AG09309 (cell line): ENCODE measurements at places on chromosomes 13 and 19.

GRCh38 chr13:105572401-105572800 lies 963.1 kb downstream of the EFNB2 start:
- DNase-seq, result no peak

DNA sequence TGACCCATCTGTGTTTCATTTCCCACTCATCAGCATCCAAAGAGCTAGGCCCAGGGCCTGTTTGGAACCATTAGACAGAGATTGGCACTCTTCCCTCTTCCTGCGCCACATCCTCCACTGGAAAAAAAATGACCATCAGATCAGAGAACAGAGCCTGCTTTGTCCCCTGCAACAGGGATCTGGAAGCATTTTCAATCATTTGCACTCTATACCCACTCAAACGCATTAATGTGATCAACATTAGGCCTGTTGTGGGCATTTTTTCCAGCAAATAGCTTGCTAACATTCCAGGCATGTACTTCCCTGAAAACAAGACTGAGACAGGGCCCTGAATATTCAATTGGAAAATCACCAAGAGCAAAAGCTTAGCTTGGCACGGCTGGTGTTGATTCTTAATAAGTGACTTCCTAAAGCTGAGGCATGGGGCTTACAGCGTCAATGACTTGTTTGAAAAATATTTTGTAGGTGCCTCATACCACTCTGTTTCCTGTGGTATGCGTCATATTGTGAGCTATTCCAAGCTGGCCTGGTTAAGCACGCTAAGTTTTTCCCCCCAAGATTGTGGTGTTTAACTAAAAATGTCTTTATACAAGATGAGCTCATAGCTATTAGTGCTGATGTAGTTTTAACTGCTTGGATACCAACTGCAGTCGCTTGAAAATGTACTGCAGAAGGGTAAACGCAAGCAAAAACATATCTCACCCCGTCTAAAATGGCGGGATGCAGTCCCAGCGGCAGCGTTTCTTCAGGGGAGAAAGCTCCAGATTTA lies 404.4 kb downstream of the SPRY2 start:
- peak; percentile 100 for DNase-seq

DNA sequence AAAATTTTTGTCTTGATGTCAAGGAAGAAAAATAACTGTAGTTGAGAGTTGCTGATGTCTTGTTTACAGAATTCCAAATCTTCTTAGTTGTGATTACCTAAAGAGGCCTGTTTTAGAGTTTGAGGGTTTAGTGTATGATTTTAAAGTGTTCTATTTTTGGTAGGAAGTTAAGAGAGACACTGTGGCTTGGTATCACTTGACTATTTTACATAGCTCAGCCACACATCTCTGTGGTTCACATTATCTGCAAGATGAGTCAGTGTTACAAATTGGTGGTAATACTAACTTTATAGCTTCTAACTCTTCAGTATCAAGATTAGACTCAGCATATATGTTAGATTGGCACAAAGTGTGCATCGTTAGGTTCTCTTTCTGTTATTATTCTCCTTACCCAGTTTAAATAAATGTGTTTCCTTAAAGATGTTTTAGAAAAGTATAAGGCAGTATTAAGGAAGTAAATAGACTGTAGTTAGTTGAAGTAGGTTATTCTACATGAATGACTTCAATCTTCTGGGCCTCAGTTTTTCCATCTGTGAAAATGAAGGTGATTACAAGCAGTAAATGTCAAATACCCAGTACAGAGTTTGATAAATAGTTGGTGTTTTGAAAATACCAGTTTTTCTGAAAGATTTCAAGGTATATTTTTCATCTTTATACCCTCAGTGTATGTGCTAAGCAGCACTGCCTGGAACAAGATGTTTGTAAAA lies 33.4 kb downstream of the COG6 start:
- no peak for DNase-seq

GRCh38 chr13:112961457-112962369 lies 7.3 kb upstream of the MCF2L start:
- DNase-seq, result no peak

DNA sequence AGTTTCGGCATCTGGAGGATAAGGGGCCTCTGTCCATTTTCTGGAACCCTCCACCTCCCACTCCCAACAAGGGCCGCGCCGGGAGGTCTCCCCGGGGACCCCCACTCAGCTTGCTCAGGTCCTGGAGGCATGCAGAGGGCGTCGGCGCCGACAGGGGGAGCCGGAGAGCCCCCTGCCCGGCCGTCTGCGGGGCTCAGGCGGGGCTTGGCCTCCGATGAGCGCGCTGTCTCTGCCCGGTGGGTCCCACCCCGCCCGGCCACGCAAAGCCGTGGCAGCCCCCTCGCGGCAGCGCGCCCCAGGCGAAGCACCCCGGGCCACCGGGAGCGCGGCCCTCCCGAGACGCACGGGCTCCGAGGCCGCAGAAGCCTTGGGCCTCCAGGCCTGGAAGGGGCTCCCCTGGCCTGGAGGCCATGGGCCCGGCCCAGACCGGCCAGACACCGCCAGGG lies 149.7 kb upstream of the ZNF536 start:
- DNase-seq, result no peak

DNA sequence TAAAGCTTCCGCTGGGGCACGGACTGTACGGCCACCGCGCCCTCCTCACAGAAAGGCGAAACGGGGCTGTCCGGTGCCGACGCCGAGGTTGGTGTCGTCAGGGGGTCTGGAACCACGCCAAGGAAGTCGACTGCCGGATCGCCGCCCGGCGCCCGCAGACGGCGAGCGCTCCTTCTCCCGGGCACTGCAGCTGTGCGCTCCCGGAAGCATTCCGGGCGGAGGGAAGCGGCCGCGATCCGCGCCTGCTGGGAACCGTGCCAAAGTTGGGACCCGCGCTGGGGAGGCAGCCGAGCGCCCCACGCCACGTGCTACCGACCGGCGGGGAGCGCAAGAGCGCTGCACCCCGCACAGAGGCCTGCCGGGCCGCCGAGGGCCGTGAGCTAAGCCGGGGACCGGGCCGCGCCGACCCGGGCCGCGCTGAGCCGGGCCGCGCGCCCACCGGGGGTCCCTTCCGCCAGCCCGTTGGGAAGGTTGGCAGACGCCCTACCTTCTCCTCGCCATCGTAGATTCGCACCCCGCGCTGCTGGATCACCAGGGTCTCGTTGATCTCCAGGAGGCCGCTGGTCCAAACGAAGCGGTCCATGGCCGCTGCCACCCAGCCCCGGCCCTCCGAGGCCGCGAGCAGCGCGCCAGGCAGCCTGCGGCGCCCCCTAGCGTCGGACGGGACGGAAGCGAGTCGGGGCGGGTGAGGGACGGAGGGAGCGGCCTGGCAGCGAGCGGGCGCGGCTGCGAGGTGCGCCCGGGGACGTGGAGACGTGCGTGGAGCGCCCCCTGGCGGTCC lies at the start of gene VPS36:
Gene VPS36 (minus strand): TSS at position 623 of the 781 bp plus-strand sequence. CDS start 40 bp downstream, at position 583.
- peak; percentile 57 for DNase-seq

- DNase-seq, result no peak
These were observed 11.5 kb downstream of the POLRMT start for GRCh38 chr19:621819-622218.

DNA sequence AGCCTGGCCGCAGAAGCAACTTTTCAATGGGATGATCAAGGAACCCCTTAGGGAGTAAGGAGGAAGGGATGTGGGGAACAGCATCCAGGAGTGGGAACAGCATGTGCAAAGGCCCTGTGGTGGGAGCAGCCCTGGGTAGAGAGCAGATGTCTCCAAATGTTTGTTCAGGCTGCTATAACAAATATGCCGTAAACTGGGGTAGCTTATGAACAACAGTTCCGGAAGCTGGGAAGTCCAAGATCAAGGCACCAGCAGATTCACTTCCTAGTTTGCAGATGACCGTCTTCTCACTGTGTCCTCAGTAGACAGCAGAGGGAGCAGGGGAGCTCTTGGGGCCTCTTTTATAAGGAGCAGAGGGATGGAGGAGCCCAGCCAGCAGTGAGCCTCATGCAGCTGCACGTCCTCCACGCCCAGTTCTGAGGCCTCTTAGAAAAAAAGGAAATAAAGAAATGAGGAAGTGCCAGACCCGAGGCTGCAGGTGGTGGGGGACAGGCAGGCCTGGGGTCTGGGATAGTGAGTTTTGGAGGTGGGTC lies 4.2 kb upstream of the LRRC25 start:
- DNase-seq, result no peak

DNA sequence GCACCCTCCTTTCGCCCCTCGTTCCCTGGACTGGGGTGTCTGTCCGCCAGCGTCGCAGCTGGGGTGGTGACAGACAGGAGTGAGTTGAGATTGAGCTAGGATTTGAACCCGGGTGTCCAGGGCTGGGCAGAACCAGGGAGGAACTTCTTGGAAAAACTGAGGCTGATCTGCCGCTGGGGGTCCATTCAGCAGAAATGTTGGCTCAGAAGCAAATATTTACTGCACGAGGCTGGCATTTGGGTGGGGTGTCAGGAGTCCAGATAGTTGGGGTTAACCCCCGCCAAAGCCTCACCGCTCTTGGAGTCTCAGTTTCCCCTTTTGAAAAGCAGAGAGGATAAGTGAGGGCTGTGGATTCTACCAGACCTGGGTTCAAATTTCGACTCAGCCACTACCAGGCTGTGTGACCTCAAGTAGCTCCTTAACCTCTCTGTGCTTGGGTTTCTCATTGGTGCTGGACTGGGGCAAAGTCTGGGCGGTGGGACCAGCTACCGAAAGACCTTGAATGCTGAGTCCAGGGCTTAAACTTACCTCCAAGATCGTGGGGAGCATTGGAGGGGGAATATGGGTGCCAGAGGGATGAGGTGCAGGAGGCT lies 20.9 kb downstream of the MAST3 start:
- no peak for DNase-seq

DNA sequence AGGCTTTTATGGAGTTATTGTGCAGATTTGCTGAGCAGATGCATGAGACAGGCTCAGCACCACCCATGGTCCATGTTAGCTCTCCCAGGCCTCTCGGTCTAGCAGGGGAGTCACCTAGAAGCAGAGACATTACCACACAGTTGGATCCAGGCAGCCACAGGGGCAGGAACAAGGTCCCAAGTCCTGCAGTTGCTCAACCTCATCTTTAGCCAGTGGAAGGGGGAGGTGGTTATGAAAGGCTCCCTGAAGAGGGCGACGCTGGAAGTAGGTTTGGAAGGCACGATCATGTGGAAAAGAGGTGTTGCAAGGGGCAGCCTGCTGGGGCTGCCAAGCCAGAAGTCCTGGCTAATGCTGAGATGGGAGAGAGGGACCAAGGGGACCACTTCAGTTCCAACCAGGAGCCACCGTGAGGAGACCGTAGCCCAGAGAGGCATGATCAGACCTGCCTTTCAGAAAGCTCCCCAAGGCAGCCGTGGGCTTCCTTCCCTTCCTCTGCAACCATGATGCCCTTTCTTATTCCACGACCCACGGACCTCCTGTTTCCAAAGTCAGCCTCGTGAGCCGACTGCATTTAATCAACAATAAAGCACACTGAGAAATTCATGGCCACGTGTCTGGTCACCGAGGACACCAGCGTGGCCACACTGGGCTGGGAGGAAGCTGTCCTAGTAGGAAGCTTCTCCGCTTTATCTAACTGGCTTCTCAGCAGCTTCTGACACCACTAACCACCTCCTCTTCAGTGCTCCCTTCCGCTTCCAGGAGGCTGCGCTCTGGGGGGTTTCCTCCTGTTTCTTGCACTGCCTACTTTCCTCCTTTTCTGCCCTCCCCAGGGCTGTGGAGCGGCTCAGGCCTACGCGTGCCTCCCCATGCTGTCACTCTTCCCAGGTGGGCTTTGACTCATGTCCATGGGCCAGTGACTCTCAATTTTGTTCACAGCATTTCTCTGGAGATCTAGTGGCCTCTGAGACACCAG lies 2.6 kb downstream of the AP1M1 start:
- no peak for DNase-seq

DNA sequence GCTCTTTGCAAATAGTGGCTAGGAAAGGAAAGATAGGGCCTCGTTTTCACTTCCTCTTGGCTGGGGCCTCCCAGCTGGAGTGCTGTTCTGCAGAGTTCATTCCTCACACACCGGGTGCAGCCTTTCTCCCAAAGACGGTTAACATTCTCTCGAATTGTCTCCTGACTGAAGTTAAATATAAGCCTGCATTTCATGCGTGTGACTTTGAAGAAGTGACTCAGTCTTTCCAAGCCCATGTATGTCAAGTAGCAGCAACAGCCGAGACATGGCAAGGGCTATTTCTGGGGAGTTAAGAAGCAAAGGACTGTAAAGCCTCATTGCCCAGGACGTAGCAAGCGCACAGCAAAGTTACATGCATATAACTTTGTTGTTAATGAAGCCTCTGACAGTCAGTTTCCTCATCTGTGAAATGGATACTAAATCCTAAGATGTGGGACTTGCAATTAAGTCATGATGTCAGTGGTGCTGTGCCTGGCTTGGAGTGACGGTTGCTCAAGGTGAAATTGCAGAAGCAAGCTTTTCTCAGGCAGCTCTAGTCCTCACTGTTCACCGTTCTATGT lies 502.4 kb downstream of the MYO16 start:
- peak; percentile 10 for DNase-seq

- no peak for DNase-seq
These were observed at the start of gene VSTM1 for GRCh38 chr19:54063350-54064116. TSS of gene VSTM1 (minus strand) at chr19:54063897. CDS start at chr19:54063777, 120 bp downstream.

DNA sequence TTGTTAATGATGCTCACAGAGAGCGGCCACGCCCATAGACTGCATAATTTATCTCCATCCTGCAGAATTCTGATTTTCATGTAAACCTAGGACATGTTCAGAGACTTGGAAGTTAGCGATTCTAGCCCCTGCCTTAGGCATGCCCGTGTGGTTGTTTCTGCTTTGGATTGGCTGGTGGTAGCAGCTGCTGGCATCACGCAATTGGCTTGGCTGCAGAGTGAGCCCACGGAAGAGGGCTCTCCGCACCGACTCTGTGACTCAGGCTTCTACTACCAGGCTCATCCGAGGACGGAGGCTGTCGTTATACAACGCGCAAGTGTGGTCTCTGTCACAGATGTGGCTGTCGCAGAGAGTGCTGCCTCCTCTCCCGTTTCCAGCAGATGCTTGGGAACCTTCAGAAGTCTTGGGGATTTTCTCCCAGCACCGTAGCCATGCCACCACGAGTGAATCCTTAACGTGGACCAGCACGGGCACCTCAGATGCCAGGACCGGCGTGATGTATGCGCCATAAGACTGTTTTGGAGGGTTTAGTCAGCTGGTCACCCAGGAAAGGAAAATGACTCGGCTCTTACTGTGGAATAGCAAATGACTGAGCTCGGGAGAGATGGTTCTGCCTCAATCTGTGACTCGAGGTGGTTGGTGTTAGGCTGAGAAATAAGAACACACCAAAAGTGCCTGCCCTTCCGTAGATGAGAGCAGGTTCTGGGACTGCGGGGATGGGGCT lies 61.0 kb upstream of the F7 start:
- DNase-seq, result no peak

GRCh38 chr13:50654331-50654730 lies 189.2 kb downstream of the DLEU7 start:
- DNase-seq, result no peak

GRCh38 chr19:51431124-51431523 lies 13.7 kb upstream of the SIGLEC10 start:
- no peak for DNase-seq

GRCh38 chr13:72317346-72318109 lies 409.9 kb downstream of the MZT1 start:
- no peak for DNase-seq

GRCh38 chr19:7913652-7914051 lies 978 bp upstream of the TGFBR3L start:
- DNase-seq, result no peak

DNA sequence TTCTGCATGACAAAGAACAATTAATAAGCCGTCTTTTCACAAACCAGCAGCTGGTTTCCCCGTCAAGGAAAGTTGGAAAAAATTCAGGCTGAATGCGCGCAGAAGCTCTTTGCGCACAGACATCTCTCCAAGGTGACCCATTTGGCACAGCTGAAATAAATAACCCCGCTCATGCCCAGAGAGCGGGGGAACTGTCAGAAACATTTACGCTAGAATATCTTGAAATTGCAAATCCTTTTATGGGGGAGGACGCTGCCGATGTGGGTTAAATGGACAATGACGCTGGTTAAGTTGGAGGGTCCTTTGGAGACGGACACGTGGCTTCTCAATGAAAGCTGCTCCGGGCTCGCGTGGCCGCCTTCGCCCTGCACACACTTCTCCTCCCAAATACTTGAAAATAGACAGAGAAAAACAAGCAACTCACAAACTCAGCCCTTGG lies 30.6 kb downstream of the GSX1 start:
- DNase-seq, result no peak
